Nucleus accumbens (tissue), 56 donors: ENCODE measurements at places on chromosomes 7 and 10.

DNA sequence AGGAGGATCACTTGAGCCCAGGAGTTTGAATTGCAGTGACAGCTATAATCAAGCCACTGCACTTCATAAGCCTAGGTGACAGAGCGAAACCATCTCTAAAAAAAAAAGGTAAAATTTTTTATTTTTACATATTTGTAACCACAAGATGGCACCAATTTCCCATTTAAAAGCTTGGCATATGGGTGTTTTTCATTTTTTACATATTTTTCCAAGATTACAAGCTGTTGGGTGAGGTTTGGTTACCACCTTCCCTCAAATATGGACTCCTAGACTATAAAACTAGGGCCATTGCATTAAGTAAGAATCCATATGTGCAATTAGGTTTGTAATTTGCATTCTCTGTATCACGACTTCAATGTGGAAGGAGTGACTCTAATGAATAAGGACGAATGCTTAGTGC, 129.3 kb upstream of the ACBD5 start:
- no peak for DNase-seq

DNA sequence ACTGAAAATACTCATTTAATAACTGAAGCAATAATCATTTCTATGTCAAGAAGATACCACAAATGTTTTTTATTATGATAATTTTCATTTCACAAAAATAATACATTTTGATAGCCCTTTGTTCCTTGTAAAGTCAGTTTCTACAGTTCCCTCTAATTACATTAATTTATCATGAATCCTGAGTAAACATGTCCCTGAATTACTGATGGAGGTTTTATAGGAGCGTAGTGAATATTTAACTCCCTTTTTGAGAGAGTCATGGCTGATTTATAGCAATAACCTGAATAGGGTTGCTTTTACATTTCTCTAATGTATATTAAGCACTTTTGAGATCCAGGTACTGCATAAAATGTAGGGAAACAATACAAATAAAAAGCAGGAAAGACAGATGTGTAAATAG, 216.0 kb upstream of the DKK1 start:
- no peak for DNase-seq

DNA sequence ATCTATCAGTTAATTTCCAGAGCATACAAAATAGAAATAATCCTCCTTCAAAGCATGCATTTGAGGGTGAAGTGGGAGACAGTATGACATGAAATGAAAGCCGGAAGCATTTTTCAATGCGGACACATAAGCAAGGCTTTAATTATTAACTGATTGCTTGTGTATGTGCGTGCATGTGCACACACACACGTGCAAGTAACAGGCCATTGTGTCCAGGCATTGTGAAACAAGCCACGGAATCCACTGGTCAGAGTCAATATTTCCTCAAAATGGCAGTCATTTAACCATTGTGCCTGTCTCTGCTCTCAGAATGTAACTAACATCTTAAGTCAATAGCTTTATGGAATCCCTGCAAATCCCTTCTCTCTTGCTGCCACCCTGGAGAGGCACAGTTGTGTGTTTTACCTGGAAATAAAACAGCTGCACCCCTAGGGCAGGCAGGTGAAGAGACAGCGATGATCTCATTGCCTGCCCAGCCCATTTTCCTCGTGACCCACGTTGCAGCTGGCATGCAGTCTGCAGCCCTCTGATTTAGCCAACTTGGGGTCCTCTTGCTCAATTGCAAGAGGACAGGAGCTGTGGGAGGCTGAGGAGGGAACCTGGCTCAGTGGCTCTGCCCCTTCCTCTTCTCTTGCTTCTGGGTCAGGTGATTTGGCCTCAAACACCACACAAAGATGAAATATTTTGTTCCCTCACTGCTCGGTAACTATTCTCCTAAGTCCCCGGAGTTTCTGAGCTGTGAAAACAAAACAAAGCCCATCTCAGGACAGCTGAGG, 500.9 kb upstream of the ZMIZ1 start:
- no peak for DNase-seq

DNA sequence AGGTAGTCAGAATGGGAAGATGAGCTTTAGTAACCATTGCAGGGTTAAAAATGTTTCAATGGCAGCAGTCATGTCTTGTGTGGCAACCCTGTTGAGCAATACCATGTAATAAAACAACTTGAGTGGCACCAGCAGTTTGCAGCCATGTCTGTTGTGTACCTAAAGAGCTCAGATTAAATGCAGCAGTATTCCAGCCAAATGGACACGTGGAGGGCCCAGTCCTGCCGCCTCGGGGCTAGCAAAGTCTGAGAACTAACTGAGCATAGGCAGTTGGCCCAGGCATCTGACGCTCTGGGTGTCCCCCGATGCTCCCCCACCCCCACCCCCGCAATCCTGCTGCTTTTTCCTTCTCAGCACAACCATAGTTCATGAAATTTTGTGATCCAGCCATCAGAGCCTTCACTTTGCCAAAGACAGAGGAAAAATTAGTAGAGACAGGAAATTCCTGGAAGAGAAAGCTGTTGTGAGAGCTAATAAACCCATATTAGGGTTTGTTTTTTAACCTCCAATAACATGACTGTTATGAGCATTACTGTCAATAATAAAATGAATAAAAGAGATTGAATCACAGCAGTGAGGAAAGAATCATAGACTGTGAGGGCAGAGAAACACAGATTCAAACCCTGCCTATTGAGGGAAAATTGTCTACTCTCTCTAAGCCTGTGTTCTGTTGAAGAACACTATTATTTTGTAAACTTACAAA, 220.6 kb upstream of the RHOBTB1 start:
- DNase-seq, result no peak

DNA sequence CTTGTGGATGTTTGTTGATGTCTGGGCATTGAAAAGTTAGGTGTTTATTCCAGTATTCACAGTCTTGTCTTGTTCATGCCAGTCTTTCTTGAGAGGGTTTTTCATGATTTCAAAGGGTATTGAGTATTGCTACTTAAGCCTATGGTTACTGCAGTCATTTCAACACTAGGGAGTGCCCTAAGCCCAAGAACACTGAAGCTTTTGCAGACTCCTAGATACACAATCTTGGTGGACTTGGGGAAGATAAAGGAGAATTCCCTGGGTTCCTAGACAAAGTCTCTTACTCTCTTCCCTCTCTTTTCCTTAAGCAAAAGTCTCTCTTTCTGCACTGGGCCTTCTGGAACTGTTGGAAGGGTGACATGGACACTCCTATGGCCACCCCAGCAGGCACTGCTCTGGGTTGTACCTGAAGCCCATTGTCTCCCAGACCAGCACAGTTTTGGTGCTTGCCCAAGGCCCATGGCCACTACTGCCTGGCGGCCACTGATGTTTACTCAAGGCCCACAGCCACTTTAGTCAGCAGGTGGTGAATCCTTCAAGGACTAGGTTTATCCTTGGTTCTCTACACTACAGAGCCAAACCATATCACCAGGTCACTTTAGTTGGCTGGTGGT, 24.9 kb downstream of the SAMD9 start:
- no peak for DNase-seq

DNA sequence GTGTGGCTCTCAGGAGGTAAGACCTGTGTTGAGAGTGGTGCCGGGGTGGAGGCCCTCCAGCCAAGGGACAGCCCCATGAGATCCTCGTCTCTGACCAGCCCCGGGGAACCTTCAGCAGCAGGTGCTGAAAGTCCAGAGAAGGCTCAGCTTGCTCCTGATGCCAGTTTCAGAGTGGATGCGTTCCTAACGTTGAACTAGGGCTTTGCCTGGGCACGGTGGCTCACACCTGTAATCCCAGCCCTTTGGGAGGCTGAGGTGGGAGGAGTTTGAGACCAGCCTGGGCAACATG, 45.7 kb downstream of the BAIAP2L1 start:
- no peak for DNase-seq

GRCh38 chr10:53744746-53745145, 972.2 kb upstream of the MBL2 start:
- DNase-seq, result no peak

GRCh38 chr7:74226633-74227032, 16.8 kb downstream of the LAT2 start:
- peak; percentile 7 for DNase-seq

GRCh38 chr10:45468079-45468478, 94.1 kb downstream of the ALOX5 start:
- DNase-seq, result no peak

- no peak for DNase-seq
These were observed 825.9 kb upstream of the IGFBP3 start for GRCh38 chr7:46746695-46747687.

DNA sequence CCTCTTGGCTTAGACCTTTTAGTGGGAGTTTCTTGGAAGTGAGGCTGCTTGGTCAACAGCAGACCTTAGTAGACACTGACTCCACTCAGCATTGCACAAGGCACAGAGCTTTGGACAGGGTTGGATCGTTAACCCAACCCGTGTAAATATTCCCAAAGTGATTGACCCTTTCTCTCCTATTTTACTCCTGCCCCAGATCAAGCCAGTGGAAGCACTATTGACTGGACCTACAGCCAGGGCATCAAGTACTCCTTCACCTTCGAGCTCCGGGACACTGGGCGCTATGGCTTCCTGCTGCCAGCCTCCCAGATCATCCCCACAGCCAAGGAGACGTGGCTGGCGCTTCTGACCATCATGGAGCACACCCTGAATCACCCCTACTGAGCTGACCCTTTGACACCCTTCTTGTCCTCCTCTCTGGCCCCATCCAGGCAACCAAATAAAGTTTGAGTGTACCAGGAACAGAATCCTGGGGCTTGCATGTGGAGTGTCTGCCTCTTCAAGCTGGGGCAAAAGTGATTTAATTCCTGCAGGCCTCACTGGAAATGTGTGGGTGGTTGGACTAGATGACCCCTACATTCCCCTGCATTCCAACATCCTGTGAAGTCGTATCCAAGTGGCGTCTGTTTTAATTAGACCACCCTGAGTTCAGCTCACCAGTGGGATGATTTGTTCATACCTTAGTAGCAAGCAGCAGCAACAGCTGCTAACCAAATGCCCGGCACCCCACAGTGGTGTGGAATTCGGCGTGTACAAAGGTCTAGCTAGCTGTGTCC, 7.5 kb downstream of the CPA1 start:
- DNase-seq, result no peak

DNA sequence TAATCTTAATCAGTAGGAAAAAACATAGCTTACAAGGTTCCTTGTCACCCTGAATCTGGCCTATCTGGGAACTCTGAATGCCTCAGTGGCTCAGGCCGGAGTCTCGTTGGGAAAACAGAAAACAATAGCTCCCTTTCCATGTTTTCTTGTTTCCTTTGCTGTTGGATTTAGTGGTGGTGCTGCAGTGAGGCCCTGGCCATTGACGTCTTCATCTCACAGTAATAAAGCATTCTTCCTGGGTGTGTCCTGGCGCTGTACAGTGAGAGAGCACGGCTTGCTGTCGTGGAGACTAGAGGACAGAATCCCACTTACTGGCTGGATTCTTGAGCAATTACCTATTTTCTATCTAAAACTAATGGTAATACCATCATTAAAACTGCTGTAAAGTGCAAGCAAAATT, 1.3 kb upstream of the SPOCK2 start:
- DNase-seq, result no peak

DNA sequence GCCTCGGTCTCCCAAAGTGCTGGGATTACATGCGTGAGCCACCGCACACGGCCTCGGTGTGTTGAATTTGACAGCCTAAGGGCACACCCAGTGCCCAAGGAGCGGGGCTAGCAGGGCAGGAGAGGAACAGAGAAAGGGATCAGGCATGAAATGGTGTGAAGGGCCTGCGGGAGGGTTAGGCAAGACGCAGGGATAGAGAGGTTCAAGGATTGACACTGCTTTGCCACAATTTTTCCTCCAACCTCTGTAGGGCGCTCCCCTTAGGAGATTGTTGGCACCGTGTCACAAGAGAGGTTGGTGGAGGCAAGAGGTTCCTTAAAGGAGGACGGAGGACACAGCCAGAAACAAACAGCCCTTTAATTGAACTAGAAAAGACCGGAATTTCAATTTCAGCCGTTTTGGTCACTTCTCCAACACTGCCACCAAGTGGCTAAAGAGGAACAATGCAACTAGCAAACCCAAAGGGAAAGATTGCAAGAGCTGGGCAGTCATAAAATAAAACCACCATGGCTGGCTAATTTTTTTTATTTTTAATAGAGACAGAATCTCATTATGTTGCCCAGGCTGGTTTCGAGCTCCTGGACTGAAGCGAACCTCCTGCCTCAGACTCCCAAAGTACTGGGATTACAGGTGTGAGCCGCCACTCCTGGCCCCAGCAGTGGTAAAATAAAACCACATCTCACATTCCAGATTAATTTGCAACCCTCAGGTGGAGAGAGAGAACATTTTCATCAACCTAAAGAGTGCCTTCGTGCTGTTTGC, 6.9 kb upstream of the CREB3L2 start:
- DNase-seq, result no peak

- DNase-seq, result peak; percentile 66
These were observed at the start of gene IFIT2 for GRCh38 chr10:89301721-89302445. Gene IFIT2, plus strand, starts transcription at chr10:89302046. Its CDS starts 78 bp downstream, at chr10:89302124.

DNA sequence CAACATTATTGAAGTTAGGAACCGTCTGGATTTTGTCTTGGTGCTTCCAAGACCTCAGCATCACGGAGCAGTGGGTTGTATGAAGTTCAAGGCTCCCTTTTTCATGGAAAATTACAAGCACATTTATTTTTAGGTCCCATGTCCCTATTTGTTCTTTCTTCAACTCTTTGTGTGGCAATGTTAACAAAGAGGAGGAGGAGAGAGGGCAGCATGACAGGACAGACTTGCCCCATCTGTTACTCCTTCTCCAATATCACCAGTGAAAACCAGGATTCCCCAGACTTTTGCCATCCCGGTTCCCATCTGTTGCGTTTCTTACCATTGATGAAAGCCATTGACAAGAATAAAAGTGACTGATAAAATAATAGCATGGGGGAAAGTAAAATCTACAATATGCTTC, 28.6 kb downstream of the EEPD1 start:
- no peak for DNase-seq
